Iris pigment epithelial cell (primary cell): ENCODE measurements at places on chromosomes 1 and 21.

GRCh38 chr1:232428786-232429530, 201.0 kb downstream of the SIPA1L2 start:
- peak; percentile 87 for DNase-seq

DNA sequence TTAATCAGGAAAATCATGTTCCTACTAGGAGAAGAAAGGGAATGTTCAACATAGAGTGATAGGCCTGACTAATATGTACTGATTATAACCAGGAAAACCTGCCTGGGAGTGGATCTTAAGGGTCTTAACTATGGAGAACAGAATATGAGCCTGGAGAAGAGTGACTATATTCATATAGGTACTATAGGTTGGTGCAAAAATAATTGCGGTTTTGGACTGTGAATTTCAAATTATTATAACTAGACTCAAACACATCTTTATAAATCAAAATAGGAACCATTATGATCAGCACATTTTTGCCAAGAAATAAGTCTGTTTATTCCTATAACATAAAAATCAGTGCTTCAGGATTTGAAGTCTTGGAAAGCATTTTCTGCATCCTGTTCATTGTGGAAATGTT, 189.8 kb upstream of the ADAMTS5 start:
- no peak for DNase-seq

DNA sequence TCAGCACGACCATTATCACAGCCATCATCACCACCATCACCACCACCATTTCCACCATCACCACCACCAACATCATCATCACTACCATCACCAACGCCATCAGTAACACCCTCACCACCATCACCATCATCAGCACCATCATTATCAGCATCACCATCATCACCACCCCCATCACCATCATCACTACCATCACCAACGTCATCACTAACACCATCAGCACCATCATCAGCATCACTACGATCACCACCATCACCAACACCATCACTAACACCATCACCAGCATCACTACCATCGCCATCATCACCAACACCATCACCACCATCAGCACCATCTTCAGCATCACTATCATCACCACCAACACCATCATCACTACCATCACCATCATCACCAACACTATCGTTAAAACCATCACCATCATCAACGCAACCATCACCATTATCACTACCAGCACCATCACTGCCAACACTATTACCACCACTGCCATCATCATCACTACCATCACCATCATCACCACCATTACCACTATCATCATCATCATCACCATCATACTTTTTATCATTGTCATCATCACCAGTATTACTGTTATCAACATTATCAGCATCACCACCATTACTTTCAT, 1.3 kb downstream of the TAS1R2 start:
- DNase-seq: no peak

DNA sequence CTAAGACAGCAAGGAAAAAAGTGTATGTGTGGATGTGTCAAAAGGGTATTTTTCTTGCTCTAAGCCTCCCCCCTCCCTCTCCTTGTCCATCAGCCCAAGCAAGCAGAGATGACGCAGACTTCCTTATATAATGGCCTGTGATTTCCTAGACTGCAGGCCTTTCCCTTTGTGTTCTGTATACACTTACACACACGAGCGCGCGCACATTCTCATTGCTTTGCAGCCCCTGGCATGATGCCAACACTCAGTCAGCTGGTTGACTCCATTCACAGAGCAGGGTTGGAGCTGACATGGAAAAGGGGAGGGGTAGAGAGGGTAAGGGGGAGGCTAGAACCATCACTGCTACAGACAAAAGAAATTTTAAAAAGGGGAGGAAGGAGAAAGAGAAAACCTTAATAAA, 41.8 kb downstream of the GATAD2B start:
- peak; percentile 96 for DNase-seq

DNA sequence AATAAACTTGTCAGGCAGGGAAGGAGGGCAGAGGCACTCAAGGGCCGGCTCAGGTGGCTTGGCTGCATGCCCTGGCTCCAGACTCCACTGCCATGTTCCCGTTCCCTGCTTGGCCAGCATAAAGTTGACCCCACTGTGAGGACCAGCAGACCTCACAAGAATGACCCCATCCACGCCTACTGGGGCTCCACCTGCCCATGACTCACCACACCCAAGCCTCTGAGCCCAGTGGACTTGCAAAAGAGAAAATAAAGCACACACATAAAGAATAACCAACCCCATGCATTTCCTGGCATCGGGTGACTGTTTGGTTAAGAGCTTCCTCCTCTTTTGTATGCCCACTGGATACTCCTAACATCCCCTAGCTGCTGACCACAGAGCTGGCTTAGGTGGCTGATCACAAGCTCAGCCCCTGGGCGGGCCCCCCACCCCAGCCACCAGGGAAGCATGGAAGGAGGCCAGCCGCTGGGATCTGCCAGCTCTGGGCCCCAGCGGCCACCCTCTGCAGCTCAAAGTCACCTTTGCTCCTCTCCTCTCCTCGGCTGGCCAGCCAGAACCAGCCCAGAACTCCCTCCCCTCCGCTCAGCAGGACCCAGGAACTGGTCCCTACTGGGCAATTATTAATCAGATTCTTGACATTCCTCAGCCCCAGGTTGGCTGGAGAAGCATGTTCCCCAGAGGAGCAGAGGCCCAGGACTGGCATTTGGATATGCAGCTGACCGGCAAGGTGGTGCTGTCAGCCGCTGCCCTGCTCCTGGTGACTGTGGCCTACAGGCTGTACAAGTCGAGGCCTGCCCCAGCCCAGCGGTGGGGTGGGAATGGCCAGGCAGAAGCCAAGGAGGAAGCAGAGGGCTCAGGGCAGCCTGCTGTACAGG, at the start of gene KLHDC7A:
Gene KLHDC7A (plus strand): TSS at position 616 of the 875 bp plus-strand sequence. CDS start 52 bp downstream, at position 668.
- no peak for DNase-seq

DNA sequence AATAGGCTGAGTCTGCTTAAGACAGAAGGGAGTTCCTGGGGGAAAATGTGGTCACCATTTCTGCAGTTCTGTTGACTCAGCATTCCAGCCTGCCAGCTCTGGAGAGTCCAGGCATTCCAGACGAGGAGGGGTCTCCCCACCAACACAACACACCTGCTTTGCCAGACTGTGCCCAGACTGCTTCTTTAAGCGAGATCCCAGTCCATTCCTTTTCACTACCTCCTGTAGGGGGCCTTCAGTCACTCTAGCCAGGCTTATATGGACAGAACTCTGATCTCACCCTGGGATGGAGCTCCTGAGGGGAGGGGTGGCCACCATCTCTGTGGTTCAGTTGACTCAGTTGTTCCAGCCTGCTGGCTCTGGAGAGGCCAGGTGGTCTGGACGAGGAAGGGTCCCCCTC, 48.5 kb downstream of the UBE2U start:
- no peak for DNase-seq

GRCh38 chr1:87473203-87473661, 144.6 kb downstream of the LMO4 start:
- DNase-seq: no peak

DNA sequence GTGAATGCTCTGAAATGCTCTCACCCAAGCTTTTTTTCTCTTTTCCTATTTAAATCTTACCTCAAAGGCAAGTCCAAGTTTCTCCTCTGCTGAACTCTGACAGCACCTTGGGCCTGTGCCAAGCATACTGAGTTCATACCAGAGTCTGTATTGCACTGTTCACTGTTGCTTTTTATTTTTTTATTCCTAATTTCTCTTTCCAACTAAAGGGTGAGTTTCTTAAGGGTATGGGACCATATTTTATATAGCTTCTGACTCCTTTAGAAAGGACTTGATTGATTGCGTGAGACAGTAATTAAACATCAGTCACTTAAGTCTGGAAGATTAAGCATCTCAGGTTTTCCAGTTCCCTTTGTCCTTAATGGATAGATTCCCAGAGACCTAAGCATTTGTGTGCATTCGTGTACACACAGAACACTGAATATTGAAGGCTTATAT, 69.9 kb downstream of the CACHD1 start:
- DNase-seq: peak; percentile 84

DNA sequence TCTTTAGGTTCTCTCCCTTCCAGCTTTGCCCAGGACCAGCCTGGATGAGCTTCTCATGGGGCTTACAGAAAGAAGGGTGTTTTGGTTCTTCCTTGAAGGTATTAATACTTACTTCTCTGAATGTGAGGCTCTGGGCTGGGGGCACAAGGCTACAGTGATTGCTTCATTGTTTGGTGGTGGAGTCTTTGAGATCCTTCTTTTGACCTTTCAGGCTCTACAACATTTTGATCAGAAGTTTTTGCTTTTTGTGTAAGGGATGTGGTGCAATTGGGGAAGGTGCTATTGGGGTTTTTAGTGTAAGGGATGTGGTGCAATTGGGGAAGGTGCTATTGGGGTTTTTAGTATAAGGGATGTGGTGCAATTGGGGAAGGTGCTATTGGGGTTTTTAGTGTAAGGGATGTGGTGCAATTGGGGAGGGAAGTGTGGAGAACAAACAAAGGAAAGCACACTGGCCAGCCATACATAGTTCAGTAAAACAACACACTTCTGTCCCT, 103.6 kb upstream of the IVNS1ABP start:
- no peak for DNase-seq

GRCh38 chr21:36732761-36733160, 33.8 kb downstream of the SIM2 start:
- DNase-seq: no peak
